ENCODE measurements at places on chromosomes 6 and 20.

DNA sequence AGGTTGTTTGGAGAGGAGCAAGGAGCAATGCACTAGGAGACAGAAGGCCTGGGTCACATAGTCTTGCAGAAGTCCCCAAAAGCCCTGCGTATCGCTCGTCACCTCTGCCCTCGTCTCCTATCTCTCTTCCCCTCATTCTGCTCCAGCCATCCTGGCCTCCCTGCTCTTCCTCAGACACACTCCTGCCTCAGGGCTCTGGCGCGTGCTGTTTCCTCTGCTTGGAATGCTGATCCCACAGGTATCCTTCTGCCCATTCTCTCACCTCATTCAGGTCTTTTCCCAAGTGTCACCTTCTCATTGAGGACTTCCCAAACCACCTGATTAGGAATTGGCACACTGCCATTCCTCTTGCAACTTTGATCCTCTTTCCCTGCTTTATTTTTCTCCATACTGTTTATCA lies 9.0 kb upstream of the SLC2A10 start:
- no peak for DNase-seq

DNA sequence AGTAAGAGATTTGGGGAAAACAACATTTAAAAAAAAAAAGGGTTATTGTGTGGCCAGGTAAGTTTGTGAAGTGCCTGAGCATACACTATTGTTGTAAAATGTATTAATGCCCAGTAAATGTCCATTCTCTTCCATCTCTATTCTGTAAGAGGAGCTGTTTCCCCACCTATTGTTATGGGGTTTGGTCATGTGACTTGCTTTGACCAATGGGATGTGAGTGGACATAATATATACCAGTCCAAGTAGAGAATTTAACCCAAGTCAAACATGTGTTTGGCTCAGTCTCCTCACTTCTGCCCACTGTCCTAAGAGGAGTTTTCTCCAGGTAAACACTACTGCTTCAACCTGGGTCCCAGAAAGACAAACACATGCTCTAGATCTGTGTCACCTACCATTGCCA lies 377.1 kb downstream of the FOXA2 start:
- no peak for DNase-seq

- no peak for DNase-seq
Measured at GRCh38 chr20:34222208-34222607, 19.0 kb upstream of the ASIP start.

GRCh38 chr6:3654898-3655297 lies 96.6 kb downstream of the PXDC1 start:
- DNase-seq = no peak

DNA sequence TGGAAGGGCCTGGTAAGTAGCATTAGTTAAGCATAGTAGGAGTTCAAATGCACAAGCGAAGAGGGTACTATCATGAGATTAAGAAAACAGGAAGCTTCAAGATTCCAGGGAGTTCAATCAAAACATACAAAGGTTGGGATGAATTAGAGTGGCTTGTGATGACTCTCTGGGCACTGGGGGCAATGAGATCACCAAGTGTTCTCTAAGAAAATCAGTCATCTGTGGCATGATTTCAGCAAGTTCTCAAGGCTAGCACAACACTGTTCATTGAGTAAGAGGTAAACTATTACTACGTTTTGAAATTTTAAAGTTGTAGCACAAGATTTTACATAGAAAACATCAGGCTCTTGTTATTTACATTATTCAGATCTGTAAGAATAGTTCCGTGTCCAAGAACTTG lies 139.7 kb upstream of the FLRT3 start:
- DNase-seq = no peak

DNA sequence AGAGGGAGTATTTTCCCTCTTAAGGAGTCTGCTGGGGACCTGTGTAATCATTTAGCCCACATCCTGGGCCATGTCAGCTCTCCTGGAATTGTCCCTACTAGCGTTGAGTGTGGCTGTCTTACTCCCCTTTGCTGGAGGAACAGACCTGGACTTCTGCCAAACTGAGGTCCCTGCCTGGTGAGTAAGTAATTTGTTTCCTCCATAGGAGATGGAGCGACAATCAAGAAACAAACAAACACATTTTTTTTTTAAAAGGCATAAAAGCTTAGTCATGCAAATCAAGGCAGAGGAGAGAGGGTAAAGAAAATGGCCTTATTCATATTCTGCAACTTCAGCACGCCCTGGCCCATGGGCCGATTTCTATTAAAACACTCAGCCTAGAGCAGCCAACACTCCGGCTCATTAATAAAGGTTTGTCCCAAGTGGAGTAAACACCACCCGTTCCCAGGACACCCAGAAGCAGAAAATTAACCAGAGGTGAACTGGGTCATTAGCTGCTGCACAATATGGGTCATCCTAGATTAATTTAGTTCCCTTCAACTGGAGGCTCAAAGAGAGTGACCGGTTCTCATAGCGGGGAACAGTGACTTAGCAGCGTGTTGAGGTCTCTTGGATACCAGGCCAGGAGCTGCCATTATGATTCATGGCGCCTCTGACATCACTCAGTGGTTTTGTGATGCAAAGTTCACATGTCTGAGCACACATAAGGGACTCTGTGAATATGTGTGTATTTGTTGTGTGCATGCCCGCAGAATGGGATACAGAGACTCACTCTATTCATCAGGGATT lies 165.0 kb upstream of the SULF2 start:
- no peak for DNase-seq

- DNase-seq = no peak
Measured at GRCh38 chr20:46573234-46573633, 22.8 kb upstream of the OCSTAMP start.

DNA sequence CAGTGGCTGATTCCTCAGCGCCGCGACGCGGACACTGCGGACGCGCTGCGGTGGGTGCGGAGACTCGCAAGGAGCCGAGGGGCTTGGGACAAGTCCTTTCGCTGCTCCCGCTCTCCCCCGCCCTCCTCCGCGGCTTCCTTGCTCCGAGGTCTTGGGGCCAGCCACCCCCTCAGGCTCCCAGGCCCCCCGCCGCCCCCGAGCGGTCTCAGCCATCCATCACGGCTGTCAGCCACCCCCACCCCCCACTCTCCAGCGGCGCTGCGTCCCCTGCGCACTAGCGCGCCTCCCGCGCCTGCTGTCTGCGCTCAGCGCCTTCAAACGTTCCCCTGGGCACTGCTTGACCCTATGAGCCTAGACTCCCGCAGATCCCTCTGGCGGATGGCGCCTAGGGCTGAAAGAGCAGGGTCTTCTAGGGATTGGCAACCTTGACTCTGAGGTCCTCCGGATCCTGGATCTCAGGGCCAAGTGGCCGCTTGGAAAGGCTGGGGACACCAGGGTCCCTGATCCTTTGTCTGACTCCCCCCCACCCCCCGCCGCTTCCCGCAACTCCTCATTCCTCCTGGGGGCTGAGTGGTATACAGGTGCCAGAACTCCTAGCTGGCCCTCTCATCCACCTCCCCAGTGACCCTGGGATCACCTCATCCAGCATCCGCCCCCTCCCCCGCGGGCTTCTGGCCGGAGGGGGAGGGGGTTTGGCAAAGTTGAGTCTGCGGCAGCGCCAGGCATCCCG lies 1.4 kb downstream of the SLC12A5 start:
- no peak for DNase-seq

DNA sequence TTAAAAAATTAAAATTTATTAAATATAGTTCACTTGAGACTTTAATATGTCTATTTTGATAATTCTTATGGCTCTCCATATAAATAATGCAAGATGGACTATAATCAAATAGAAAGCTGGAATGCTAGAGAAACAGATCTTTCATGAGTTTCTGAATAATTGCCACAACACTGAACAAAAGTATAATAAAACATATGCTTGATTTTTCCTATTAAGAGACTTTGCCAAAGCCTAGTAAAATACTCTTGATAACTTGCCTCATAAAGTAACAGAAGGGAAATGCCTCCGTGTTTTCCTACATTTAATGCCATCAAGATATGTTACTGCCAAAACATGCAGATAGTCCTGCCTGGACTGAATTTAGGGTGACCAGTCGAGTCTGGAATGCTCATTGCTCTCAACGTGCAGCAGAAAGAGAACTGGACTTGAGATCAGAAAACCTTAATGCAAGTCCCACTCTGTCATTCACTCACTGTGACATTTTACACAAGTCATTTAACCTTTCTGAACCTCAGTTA lies 153.2 kb downstream of the AIG1 start:
- DNase-seq = no peak

GRCh38 chr6:6640926-6641325 lies 52.4 kb downstream of the LY86 start:
- no peak for DNase-seq

GRCh38 chr6:1912731-1913130 lies 303.0 kb downstream of the FOXC1 start:
- no peak for DNase-seq

DNA sequence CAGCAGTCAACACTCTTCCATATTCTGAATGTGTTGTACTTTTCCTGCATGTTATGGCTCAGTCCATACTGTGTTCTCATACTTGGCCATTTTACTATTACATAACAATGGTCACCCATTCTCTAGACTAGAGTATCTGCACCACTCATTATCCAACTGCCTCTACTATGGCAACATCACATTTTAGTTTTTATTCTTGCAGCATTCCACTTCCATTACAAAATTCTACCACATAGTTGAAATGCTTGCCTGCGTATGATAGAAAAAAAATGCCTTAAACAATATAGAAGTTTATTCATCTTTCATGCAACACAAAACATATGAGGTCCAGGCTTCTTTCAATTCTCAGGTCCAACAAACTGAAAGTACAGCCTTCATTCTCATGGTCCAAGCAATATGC lies 128.0 kb downstream of the TENT5A start:
- no peak for DNase-seq

GRCh38 chr6:35611240-35611639 lies 77.5 kb downstream of the FKBP5 start:
- DNase-seq = no peak

DNA sequence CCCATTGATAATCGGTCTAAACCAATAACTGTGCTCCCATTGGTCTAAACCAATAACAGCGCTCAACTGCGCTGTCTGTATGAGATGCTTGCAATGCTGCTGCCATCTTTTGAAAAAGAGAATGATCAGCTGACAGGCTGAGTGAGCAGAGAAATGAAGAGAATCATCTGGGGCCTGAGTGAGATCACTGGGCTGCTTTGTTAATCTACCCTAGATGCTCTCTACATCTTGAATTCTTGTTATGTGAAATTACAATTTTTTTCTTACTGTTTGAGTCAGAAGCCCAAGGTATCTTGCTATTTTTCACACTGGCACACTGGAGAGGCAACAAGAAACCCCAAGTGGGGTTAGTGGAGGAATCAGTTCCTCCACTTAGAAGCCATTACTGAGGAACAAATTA lies 91.5 kb upstream of the GCM1 start:
- no peak for DNase-seq

DNA sequence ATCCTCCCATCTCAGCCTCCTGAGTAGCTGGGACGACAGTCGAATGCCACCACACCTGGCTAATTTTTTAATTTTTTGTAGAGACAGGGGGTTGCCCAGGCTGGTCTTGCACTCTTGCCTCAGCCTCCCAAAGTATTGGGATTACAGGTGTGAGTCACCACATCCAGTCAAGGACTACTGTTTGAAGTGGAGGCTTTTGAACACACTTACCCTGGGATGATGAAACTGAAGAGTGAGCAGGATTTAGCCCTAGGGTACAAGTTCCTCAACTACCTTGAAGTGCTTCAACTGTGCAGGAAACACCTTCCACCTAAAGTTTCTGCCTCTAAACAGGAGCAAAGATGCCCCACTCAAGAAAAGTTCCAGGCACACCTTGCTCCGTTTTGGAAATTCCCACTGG lies 15.7 kb upstream of the PARD6B start:
- no peak for DNase-seq

DNA sequence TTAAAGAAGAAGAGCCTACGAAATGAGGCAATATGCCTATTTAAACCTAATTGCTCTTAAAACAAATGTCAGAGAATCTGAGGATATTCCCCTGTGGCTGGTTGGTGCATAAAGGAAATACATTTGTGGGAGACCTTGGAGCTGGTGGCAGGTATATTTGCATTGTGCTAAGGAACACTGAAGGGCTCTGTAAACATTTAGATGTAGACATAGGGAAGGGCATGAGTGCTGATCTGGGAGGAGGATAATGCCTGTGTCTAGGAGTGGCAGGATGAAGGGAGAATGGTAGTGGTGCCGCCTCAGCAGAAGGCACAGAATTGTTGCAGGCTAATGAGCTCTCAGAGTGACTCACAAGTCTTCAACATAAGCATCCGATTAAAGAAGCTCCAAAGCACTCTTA lies 85.8 kb downstream of the CD164 start:
- DNase-seq = no peak

DNA sequence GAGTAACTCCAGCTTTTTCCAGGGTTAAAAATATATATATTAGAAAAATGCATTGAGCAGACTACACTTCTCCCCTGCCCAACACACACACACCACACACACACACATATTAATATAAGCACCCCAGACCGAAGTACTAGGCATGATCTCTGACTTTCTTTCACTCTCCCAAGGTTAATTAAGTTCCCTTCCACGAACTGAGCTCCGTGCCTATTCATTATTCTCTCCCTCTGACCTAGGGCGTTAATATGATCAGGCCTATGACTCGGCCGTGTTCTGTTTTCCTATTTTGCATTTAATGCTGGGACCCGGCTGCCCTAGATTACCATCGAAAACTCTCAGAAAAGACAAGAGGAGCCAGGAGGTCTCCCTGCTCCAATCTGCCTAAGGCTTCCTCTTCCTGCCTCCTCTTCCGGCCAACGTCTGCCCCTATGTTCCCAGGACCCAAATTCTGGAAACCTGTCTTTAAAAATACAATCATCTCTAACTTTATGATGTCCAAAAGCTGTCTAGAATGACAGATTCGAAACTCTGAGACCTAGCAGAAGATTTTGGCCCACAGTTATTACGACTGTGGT lies 6.1 kb upstream of the POU3F2 start:
- DNase-seq = no peak

DNA sequence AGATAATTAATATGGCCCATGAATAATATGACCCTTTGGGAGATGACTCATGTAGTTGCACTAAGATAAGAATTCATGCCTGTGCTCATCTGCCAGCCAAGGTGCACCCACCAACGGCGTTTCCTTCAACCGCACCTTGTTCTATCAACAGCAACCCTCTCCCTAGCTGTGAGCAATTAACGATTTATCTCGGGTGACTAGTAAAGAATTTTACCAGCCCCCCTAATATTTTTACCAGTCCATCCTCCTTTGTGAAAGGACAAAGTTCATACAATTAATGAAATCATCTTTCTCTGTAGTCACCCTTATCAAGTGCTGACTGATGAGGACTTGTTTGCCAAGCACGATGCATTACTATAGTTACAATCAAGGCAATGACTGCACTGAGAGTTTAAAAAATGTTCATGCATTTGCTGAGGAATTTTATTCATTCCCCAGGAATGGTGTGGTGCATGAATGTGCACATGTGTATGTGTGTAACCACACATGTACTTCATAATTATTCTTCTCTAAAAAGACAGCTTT lies 118.7 kb downstream of the SMOC2 start:
- no peak for DNase-seq

- no peak for DNase-seq
Measured at GRCh38 chr6:4250645-4251044, 115.3 kb upstream of the ECI2 start.

GRCh38 chr20:58778760-58779159 lies 71.9 kb downstream of the GNAS-AS1 start:
- DNase-seq = no peak

- DNase-seq = no peak
Measured at GRCh38 chr6:12899046-12899833, 182.7 kb downstream of the PHACTR1 start.

GRCh38 chr20:62358171-62359042 lies 8.7 kb downstream of the LAMA5 start:
- no peak for DNase-seq

GRCh38 chr6:36691011-36691410 lies 6.6 kb upstream of the RAB44 start:
- DNase-seq = no peak
